ENCODE measurements at places on chromosomes 5 and 9.

- DNase-seq: no peak
Observed at GRCh38 chr5:137022043-137022442, 477.1 kb downstream of the SPOCK1 start.

- no peak for DNase-seq
Observed at GRCh38 chr5:136677217-136677616, 311.9 kb upstream of the TRPC7 start.

GRCh38 chr5:14745188-14745563 is 80.7 kb downstream of the OTULIN start:
- no peak for DNase-seq

DNA sequence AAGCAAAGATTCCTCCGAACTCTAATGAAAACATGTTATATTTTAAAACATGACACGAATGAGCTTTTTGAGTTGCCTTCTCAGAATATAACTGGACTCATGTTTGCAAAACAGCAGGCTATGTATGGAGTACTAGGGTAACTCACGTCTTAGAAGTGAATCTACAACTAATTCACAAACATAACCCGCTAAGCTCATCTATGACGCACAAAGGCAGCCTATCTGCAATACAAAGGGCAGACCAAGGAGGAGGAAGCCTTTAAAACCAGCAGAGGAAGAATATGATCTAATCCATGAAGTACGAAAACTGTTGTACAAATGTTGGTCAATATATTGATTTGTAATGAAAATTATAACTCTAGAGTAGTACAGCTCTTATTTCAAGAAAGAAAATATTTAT is 67.0 kb downstream of the CETN3 start:
- no peak for DNase-seq

- DNase-seq: peak; percentile 54
Observed at GRCh38 chr5:87393331-87393730, 19.4 kb downstream of the CCNH start.

DNA sequence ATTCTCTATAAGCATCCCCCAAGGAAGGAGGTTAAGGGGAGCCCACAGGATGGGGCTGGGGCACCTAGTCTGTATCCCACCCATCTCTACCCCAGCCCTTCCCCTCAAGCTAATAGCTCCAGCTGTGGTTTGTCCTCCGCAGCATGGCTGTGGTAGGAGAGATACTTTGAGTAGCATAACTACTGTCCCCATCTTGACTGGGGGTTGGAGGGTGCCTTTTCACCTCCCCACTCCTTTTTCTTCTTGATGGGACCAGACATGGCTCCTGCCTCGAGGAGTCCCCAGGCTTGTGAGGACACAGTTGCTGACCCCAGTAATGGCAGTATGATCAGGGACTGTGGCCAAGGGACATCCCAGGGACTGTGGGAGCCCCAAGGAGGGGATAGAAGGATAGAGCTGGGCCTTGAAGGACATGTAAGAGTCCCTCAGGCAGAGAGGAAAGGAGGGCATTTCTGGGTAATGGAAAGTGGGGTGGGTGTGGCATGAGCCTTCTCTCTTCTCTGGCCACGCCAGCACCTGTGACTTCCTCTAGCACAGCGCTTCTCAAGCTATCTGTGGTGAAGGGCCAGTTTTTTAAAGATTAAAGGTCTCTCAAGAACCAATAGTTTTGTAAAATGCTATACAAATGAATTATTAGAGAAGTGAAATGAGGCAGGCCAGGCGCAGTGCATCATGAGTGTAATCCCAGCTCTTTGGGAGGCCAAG is 14.0 kb downstream of the OLFML2A start:
- DNase-seq: no peak

DNA sequence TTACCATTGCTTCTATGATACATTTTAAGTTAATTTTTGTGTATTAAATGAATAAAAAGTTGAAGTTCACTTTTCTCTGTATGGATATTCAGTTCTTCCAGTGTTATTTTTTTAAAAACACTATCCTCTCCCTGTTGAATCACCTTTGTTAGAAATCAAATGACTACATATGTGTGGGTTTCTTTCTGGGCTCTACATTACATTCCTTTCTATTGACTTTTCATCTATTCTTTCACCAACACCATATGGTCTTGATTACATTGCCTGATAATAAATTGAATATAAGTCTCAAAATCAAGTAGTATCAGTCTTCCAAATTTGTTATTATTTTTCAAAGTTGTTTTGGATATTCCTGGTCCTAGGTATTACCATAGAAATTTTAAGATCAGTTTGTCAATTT is 7.3 kb upstream of the RASEF start:
- DNase-seq: no peak

- no peak for DNase-seq
Observed at GRCh38 chr5:36045895-36046294, 20.8 kb downstream of the UGT3A2 start.

DNA sequence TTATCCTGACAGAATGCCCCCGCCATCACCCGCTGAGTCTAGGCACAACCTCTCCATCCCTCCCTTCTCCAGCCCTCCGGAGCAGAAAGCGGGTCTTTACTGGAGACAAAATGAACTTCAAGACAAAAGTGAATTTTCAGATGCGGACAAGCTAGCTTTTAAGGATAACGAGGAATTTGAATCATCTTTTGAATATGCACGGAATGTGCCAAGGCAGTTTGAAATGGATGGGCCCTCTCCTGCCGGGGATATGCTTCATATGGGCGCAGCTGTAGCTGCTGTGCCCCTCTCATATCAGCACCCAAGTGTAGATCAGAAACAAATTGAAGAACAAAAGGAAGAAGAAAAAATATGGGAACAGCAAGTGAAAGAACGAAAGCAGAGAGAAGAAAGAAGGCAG is 37.5 kb downstream of the CPLANE1 start:
- DNase-seq: no peak

DNA sequence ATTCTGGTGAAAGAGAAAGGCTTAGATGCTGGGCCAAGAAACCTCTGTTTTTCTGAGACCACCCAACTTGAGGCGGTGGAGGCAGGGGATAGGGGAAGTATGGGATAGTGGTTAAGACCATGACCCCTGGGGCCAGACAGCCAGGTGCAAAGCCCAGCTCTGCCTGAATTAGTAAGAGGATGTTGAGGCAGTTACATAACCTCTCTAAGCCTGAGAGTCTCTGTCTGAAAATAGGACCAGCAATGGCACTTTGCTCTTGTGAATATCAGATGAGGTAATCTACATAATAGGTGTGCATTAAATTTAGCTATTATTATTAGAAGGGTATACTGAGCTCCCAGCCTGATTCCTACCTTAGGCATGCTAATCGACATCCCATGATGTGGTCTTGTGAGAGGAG is 68.2 kb downstream of the DOCK2 start:
- DNase-seq: no peak

DNA sequence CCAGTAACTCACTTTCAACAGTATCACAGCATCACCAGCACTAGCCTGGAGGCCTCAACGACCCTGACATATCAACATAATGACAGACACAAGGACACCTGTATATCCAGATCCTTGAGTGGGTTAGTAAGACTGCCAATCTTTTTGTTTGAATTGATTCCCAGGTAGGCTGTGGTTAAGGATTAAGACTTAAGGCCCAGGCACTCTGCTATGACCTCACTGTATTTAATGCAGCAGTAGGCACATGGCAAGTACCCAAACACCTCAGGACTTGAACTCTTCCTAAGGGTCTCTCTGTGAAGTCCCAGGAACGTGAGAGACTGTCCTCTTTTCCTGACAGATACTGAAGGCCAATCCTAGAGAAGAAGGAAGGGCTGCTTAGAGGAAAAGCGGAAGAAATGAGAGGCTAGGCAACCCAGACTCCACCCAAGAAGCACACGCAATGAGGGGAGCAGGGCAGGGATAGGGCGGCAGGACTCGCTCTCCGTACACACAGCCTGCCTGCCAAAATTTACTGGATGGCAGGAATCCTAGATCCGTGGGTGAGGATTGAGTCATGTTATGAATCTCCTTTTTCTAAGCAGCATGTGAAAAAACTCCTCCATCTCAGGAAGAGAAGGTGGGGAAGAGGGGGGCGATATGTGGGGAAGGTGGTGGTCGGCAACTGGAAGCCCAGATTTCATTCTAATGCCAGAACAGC is 93.4 kb downstream of the SIL1 start:
- no peak for DNase-seq

- DNase-seq: no peak
Observed at GRCh38 chr5:115322729-115323128, 26.3 kb upstream of the CCDC112 start.

- no peak for DNase-seq
Observed at GRCh38 chr5:137880313-137880712, 8.9 kb upstream of the PKD2L2 start.

- DNase-seq: no peak
Observed at GRCh38 chr9:89109666-89110065, 69.0 kb downstream of the SHC3 start.

GRCh38 chr9:16640649-16641048 is 229.8 kb downstream of the BNC2 start:
- no peak for DNase-seq

DNA sequence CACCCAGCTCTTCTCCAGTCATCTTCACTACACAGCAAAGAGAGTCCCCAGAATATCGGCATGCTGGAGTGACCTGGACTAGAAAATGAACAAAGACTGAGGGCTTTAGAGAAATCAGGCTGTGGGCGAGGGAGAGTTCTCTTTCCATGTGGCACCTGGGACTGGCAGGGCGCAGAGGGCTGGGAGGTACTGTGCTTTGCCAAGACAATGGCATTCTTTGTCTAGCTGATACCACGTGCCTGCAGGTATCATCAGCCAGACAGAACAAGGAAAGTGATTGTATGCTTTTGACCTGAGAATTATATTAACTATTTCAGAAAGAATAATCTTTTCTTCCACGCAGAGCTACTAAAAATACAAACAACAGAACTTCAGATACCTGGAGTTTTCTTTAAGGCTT is 30.5 kb downstream of the DDX31 start:
- no peak for DNase-seq

GRCh38 chr5:151068433-151069197 is 12.2 kb downstream of the TNIP1 start:
- DNase-seq: no peak

DNA sequence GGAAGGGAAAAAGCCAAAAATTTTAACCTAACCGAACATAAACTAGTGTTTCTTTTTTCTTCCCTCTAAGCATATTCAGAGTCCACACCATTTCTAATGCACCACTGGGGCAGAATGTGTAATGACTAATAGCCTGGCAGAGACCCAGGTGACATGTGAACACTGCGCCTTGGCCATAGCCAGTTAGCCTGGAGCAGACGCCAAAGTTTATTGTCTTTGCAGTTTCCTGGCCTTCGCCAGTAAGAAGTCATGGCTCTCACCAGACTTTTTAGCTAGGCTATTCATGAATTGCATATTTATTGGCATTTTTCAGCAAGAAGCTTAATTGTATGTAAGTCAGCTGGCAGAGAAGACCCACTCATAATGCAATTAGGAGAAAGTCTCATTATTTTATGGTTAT is 182.8 kb upstream of the SLC27A6 start:
- DNase-seq: no peak

GRCh38 chr5:38163636-38164237 is 94.6 kb upstream of the EGFLAM start:
- no peak for DNase-seq

DNA sequence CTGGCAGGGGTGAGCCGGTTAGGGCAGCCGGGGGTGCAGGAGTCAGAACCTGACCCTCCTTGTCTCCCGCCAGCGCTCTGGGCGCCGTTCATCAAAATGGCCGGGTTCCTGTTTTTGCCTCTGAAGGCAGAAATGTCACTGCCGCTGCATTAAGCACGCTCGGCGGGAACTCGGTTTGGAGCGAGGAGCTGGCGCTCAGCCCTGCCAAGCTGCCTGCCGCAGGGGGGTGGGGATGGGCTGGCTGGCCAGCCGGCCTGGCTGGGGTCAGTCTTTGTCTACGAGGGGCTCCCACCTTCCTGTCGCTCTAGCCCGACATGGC is 63.7 kb downstream of the CXXC5 start:
- DNase-seq: no peak

- DNase-seq: no peak
Observed at GRCh38 chr9:15553528-15553898, 670 bp downstream of the CCDC171 start.

Measured in Panc1 (cell line).